Muscle of back (tissue), 13 donors: ENCODE measurements at places on chromosomes 16 and 17. TPM values are rescaled to one million over a fixed set of nuclear protein-coding genes. Genes with fewer than 3 reads are reported as not detected.

Gene SMCR8
- polyA plus RNA-seq: 9.1 TPM

Gene TNP2
- not detected for polyA plus RNA-seq

Gene NAA38
- 42.9 TPM for polyA plus RNA-seq

Gene EPN3
- polyA plus RNA-seq: 3.3 TPM

DNA sequence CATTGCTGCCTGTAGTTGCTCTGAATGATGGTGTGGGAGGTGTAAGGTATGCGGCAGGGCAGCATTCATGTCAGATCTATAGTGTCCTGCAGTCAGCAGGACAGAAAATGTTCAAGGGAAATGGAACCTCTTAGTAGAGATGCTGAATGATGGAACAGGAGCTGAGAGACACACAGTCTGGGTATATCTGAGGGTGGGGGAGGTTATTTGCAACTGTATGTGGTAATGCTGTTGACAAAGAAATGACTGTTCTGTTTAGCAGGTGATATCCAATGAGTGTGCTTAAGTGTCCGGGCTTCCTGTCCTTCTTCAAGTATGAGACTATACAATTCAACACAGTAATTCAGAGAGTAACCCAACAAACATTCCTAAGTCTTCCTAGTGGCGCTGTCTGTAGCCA lies 46.6 kb downstream of the STH start:
- DNase-seq: no peak

GRCh38 chr16:88144028-88144511 lies 192.8 kb downstream of the BANP start:
- no peak for DNase-seq
